Activated T-cell treated with anti-CD3 and anti-CD28 coated beads for 4 hours (primary cell): ENCODE measurements at places on chromosomes 1 and 21.
A peak's percentile ranks its signal among the peaks of the same experiment; 100 is the strongest.

- DNase-seq: no peak
These were observed 9.2 kb downstream of the PRKAA2 start for GRCh38 chr1:56654126-56654923.

DNA sequence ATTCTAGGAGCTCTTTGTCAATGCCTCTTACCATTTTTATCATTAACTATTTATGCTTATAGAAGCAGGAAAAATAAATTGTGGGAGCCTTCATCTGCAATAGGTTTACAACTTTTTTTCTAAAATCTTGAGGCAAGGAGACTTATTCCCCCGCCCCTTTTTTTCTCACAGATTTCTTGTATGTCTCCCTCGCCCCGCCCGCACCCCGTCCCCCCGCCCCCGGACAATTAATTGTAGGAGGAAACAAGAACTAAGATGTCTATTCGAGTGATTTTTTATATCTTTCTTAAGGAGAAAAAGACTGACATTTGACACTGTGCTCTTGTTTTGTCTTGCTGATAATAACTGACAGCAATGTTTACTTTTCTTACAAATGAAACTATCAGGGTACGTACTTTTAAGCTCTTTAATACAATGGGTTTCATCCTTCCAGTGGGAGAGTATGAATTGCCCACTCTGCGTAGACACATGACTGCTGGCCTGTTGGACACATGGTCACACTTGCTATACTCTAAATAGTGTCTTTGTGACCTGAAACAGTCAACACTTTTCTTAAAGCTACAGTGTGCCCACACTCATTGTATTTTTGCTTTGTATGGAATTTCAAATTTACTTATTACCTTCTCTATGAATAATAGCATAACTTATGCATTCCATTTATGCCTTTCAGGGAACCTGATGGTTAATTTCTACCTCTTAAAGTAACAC is 1.5 kb upstream of the IVNS1ABP start:
- no peak for DNase-seq

GRCh38 chr1:936348-937264 is 12.9 kb downstream of the SAMD11 start:
- DNase-seq: no peak

- no peak for DNase-seq
These were observed 93.8 kb downstream of the SYT2 start for GRCh38 chr1:202616355-202616915.

DNA sequence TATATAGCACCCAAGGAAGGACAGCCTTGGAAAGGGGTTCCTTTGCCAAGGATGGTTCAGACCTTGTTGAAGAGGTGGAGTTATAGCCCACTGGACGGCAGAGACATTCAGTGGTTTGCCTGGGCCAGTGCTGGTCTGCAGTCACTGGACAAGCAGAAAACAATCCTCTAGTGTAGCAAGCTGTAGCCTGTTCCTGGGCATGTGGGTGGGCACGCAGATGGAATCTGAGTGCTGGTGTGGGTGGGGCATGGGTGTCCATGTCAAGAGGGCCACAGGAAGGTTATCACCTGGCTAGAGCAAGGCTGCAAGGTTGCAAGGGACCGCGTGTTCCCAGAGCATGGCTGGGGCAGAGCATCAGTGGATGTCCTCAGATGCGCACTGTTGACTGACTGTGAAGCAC is 244.7 kb downstream of the PTPRU start:
- no peak for DNase-seq

DNA sequence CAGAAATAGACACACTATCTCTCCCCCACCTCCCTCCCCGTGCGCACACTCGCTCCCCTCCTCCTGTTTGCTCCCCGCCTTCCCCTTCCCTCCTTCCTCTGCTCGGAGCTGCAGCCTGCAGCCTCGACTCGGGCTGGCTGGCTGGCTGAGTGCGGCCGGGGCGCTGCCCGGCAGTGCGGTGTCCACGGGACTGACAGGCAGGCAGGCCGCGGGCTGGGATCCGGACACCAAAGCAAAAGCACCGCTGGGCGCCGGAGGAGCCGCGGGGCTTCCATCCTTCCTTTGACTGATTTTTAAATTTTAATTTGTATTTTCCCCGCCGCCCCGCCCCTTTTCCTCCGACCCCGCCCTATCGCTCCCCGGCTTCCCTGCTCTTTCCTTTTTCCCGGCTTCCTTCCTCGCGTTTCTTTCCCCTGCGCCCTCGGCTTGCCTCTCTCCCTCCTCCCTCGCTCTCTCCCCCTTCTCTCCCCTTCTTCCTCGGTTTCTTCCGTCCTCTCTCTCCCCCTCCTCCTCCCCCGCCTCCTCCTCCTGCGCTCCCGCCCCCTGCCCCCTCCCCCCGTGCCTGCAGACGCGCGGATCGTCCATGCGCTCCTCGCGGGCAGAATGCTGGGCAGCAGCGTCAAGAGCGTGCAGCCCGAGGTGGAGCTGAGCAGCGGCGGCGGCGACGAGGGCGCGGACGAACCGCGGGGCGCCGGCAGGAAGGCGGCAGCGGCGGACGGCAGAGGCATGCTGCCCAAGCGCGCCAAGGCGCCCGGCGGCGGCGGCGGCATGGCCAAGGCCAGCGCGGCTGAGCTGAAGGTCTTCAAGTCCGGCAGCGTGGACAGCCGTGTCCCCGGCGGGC is 109.4 kb downstream of the NAV1 start:
- no peak for DNase-seq

DNA sequence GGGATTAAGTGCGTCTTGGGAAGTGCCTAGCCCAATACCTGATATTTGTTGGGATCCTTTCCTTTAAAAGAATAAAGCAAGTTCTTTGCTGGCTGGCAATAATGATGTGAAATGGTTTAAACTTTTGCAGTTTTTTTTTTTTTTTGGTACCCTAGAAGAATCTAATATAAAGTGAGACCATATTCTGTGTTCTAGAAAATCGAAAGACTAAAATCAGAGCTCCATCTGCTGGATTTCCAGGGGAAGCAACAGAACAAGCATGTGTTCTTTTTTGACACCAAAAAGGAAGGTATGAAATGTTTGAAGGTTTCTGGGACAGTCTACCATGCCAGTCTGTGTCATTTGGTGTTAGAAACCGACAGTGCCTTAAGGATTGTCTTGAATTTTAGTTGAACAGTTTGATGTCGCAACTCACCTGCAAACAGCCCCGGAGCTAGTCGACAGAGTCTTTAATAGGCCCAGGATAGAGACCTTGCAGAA is 6.4 kb downstream of the UTP11 start:
- no peak for DNase-seq

DNA sequence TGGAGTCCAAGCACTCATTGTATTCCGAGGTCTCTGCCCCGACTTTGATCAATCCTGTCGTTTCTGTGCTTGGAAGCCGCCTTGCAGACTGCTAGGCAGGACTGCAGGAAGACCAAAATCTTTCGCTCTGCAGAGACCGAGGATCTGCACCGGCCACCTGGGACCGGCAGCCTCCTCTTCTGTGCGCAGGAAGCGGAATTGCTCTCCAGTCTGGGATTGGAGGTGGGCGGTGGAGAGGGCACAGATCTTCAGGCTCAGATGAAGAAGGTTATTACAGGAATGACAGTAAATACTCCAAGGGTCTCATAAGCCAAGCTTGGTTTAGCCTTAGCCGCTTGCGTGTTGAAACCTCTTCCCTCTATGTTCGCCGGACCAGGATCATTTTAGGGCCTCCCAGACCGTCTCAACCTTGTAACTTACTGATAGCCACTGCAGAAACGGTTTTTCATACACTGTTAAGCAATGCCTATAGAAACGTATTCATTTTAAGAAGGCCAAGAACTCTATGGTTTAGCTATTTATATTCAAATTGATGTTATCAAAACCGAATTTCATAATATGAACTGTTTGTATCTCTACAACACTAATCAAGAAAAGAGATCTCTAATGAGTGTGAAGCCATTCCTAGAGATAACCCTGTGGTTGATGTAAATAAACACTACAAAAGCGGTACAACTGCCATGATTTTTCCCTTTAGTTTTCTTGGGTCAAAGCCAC is 1.1 kb downstream of the MIA3 start:
- no peak for DNase-seq

DNA sequence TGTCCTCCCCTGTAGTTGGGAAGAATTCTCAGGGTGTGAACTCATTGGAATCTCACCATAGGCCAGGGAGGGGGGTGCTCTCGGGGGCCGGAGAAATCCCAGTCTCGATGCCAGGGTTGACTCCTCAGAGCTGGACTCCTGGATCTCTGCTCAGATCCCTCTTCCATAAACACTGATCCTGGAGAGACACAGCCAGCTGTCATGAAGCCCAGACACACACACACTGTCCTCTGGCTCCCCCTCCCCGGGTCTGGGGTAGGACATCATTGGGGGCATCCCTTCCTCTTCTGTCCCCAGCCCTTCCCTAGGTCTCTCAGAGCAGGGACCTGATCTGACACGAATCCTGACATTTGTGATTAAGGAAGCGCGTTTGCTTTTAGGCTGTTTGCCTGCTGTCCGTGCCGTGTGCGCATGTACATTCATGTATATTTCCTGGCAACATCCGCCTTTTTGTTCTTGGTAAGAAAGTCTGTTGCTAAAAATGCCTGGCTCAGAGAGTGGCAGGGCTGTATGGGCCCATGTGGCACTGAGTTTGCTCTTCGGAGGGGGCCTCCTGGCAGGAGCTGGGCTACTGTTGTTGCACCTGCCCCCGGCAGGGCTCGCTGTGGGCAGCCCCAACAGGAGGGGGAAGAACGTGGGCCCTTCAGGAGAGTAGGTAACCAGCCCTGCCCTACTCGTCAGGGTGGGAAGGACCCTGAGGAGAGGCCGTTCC is 45.4 kb upstream of the SELENON start:
- DNase-seq: no peak

- no peak for DNase-seq
These were observed 75.2 kb upstream of the B3GALT5 start for GRCh38 chr21:39537571-39537970.

GRCh38 chr1:43586136-43586731 is 55.6 kb downstream of the PTPRF start:
- no peak for DNase-seq

- DNase-seq: no peak
These were observed 3.6 kb upstream of the NFIA start for GRCh38 chr1:61078618-61079295.

- DNase-seq: no peak
These were observed 4.9 kb downstream of the SPTA1 start for GRCh38 chr1:158681606-158682005.

DNA sequence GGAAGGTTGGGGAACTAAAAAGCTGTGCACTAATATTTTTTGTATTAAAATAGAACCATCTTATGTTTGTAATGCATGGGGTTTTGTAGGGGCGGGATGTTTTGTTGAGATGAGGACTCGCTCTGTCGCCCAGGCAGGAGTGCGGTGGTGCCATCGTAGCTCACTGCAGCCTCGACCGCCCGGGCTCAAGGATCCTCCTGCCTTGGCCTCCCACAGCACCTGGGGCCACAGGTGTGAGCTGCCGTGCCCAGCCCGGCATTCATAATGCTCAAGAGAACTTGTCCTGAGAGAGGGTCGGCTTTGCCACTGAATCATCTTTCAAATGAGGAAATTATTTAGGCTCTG is 3.0 kb upstream of the C1orf159 start:
- DNase-seq: no peak

GRCh38 chr1:109642626-109643025 is 13.3 kb upstream of the GSTM4 start:
- no peak for DNase-seq

GRCh38 chr1:23035823-23036452 is 16.7 kb downstream of the KDM1A start:
- DNase-seq: no peak

GRCh38 chr1:193131266-193131860 is 9.5 kb downstream of the CDC73 start:
- DNase-seq: no peak

- DNase-seq: peak; percentile 38
These were observed 332.1 kb downstream of the RRAGC start for GRCh38 chr1:38527373-38527966.

- DNase-seq: no peak
These were observed 838 bp downstream of the TTC34 start for GRCh38 chr1:2800664-2801045.

GRCh38 chr1:48730164-48730910 is 46.4 kb downstream of the BEND5 start:
- no peak for DNase-seq

DNA sequence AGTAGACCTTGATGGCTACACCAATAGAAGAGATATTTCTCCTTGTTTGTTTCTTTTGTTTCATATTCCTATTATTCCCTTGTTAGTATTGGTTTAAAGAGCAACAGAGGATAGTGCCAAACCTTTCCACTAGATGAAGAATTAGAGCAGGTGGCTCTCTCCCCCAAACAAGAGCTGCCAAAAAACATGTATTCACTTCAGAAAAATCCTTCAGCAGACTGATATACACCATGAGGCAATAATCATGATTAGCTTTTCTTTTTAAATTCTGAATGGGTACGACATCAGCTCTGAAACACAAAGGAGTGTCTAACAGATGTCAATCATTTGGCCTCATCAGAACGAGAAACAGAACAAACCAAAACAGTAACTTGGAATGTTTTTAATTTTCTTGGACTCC is 67.3 kb upstream of the MAP10 start:
- DNase-seq: no peak
